ENCODE measurements at places on chromosomes 3 and 15.

DNA sequence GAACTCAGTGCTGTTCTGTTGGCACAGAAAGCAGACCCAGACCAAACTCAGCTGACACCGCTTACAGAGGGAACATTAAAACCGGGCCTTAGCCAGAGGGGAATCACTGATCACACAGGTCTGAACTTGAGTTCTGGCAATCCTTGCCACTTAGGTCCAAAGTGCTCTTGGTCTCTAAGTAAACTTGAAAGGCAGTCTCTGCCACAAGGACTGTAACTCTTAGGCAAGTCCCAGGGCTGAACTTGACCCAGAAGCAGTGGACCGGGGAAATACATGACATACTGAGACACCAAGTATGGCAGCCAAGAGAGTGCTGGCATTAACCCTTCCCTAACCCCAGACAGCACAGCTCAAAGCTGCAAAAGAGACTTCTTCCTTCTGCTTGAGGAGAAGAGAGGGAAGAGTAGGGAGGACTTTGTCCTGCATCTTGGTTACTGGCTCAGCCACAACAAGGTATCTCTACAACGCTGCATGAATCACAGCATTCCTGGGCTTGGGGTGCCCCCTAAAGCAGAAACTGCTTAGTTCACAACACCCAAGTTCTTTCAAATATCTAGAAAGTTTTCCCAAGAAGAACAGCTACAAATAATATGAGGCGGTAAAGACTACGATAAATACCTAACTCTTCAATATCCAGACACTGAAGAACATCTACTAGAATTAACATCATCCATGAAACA, 32.5 kb downstream of the NAALADL2 start:
- no peak for DNase-seq

GRCh38 chr3:164683489-164683888, 394.8 kb downstream of the SI start:
- DNase-seq = no peak

DNA sequence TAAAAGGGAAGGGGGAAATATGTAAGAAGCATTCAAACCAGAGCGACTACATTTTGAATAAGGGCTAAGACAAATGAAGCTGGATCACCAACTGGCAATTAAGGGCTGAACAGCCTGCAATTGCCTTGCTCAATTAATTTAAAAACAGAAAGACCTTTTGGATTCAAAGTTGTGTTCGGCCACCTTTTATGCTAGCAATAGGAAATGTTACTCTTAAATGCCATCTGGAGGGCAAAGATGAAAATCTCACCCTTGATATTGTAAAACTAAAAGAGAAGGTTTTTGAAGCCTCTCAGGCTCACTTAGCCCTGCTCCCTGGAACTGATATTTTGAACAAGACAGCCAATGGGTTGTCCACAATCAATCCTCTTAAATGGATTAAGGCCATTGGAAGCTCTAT, 44.2 kb downstream of the ACAD9 start:
- DNase-seq = no peak

GRCh38 chr3:66092175-66092995, 53.7 kb upstream of the MAGI1 start:
- no peak for DNase-seq

GRCh38 chr15:50261981-50262380, 3.5 kb downstream of the HDC start:
- no peak for DNase-seq

DNA sequence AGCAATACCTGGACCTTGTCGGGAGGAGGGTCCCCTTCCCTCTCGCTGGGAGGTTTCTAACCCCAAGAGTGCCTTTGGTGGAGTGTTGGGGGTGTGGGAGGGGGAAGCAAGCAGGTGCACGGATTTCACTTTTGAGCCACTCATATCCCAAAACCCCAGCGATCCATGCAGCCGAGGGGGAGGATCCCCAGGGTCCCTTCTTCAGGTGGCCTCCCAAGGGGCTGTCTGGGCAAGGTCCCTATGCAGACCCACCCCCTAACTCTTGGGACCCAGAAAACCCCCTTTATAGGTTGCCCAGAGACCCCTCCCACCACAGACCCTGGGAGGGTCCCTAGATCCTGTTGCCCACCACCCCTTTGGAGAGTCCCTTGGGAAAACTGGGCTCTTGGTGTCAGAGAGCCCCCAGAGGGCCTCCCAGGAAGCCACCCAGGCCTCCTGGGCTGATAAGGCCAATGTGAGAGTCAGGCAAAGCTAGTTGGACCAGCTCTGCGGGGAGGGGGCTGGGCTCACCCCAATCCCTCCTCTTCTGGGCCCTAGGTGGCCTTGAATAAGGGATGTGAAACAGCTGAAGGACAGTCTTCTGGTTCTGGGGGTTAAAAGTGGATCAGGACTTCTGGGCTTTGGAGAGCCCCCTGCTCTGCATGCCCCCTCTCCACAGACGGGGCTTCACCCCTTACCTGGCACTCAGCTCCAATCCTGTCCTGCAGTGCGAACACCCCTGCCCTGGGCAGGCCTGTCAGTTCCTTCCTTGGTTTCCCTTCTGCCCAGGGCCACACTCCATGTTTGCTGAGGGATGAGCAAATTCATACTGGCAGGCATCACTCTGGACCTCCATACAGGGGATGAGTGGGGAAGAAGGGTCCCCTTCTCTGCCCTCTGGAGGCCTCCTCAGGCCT, 932 bp upstream of the PLCD1 start:
- DNase-seq = no peak

DNA sequence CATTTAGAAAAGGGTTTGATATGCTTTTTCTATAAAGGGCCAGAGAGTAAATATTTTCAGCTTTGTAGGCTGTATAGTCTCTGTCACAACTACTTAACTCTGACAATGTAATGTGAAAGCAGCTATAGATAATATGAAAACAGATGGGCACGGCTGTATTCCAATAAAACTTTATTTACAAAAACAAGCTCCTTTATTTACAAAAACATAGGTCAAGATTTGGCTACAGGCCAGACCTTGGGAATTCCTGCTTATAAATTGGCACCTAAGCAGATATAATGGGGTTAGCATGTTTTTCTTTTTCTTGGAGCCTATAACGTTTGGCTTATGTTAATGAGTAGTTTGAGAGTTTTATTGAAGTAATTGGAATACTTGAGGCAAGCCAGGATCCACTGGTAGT, 119.4 kb upstream of the CGNL1 start:
- DNase-seq = no peak

DNA sequence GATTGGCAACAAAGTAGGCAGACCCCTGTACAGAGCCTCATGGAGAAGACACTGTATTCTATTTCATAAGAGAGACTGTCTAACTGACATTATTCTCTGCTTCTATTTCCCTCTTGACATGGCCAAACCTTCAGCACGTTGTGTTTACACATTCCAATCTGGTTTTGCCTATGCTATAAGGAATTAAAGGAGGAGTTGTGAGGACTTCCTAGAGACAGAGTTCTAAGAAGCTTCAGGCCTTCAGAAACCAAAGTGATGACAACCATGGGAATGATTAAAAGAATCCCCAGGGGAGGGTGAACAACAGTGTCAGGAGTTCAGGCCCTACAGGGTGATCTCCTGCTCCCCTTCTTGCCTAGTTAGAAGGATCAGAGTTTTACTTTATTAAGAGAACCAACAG, 44.9 kb upstream of the CAPN7 start:
- no peak for DNase-seq

GRCh38 chr15:43762824-43763223, 13.9 kb downstream of the ELL3 start:
- no peak for DNase-seq

GRCh38 chr15:61943992-61944391, 116.3 kb downstream of the VPS13C start:
- DNase-seq = no peak

DNA sequence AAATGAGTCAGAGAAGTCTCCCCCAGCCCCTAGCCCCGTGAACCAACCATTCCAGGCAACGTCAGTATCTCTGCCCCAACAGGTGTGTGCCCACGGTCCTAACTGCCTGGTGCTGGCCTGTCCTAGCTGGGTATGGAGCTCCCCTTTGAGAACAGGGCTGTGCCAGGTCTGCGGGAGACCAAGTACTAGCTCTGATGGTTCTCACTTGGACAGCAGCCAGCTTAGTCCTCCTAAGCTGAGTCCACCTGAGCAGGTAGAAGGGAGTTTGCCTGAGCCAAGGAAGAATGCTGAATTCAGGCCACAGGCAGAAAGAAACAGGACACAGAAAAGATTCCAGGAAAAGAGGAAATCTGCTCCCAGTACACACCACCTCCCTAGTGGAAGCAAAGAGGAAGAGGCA, 33.1 kb upstream of the PARL start:
- no peak for DNase-seq

DNA sequence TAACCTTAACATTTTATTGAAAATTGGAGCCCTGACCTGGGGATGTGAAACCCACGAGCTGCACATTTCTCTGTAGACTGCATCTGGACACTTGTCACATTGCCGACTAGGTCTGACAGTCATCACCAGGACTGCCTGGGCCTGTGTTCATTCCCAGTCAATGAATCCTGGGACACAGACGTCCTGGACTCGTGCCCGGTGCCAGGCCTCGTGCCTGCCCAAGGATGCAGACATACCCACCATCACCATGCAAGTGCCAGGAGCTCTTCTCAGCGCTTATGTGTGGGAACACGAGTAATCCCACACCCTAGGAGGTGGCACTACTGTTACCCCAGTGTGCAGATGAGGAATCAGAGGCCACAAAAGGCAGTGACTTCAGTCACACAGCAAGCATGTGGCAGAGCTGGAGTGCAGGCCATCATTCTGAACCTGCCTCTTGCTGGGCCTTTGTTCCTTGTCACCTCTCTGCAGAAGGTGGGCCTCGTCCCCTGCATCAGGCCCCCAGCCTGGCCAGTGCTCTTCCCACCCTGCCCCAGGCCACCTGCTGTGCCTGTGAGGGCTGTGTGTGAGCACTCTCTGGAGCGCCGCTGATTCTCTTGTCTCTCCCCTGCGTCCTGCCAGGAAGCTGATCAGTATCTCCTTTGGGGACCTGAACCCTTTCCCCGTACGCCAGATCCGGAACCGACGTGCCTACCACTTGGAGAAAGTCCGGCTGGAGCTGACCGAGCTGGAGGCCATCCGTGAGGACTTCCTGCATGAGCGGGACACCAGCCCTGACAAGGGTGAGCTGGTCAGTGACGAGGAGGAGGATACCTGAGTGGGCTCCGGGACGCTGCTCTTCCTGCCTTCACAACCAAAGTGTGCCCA, 58.5 kb downstream of the ADAMTS7 start:
- no peak for DNase-seq

DNA sequence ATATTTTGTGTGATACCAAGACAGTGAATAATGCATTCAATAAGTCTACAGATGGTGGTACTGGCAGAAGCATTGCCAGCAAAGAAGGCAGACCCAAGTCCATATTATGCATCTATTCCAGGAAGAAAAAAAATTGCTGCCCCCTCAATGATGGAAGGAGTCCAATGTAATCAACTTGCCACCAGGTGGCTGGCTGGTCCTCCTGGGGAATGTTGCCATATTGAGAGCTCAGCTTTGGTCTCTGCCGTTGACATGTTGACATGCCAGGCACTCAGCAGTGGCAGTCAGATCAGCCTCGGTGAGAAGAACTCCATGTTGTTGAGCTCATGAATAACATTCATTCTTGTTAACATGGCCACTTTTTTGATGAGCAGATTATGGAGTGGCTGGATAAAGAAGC, 298.5 kb downstream of the IGSF11 start:
- no peak for DNase-seq

GRCh38 chr15:96346409-96346970, 16.0 kb downstream of the NR2F2 start:
- no peak for DNase-seq

DNA sequence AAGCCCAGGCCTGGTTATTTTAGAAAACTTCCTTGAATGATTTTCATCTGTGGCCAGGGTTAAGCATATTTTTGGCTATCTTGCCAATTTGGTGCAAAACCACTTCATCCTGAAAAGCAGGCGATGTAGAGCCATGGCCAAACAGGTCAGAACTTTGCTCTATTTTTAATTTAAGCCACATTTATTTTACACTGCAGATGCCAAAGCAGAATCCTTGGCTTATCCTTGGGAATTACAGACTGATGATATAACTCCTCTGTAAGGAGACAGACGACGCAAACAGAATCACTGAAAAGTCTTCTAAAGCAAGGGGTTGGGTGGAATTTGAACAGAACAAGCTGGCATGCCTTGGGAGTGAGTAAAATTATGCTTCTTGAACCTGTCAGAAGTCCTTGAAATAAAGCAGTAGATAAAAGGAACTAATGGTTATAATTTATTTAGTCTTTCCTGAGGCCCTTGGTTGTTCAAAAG, 121.9 kb downstream of the CHST2 start:
- no peak for DNase-seq

DNA sequence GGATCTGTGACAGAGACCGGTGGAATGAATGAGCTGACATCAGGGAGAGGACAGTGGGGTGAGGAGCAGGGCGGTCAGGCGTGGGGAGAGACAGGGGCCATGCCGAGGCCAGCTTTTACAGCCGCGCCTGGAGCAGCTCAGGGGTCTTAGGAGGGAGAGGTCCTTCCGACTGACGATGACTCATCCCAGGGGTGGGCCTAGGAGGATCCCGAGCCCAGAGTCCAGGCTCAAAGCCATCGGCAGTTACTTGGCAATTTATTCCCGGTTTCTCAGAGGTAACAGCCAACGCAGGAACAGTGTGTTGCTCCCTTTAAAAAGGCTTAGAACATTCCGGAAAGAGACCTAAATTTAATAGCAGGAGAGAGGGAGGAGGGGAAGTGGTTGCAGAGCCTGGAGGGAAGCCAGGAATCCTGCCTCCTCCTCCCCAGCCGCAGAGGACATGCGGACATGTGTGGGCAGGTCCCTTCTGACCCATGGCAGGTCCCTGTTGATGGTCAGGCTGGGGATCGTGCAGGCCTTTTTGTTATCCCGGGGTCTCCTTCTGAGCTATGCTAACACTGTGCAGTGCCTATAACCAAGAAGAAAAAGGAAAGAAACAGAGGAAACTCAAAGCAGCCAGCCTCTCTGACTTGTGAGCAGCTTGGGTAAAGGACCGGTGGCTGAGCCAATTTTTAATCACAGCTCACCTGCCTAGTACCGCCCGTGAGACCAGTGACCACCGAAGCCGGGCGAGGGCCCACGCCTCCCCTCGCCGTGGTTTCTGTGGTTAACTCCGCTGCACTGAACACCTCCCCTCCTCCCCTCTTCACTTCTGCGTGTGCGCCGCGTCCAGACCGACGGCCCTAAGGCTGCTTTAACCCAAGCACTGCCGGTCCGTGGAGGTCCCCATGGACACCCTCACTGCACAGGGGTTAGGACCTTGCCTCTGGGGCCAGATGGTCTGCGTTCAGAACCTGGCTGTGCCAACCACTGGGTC, 392.4 kb upstream of the PROK2 start:
- DNase-seq = peak; percentile 64

- no peak for DNase-seq
Observed at GRCh38 chr15:83129791-83130190, 22.3 kb downstream of the TM6SF1 start.

Data from OCI-LY7 (cell line).